Stimulated activated CD4-positive, alpha-beta T cell treated with anti-CD3 and anti-CD28 coated beads, Interleukin-1b, Interleukin-23, amount 100 ng/mL, for 48 hours (primary cell): ENCODE measurements at places on chromosomes 4 and X.
A peak's percentile ranks its signal among the peaks of the same experiment; 100 is the strongest.

DNA sequence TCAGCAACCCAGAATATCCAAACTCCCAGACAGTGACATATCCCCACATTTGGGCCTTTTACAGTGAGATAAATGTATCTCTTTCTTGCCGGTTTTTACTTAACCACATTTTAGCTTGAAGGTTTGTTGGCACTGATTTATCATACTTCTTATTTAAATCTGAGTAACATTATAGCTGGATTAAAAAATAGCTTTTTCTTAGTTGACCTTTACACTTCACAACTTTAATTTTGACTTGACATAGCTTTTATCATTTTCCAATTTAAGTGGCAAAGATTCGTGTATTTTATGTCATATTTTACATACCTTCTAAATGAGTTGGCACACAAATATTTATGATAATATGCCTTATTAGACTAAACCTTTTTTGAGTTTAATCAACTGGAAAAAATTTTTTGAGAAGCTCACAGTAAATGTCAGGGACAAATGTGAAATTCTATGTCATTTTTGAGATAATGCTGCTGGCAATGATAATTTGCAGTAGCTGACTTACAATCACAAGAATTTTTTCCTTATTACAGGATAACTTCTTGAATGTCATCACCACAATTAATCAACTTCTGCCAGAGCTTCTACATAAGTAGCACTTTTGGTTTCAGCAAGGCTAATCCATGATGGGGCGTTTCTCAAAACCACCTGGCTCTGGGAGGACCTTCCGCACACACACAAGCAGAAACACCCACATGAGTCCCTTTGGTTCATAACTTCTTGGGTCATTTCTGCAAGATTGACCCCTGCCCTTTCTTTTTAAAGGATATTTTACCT lies 80.3 kb downstream of the SYTL5 start:
- no peak for DNase-seq

GRCh38 chr4:123444290-123444731 lies 47.7 kb downstream of the SPRY1 start:
- peak; percentile 18 for DNase-seq

GRCh38 chr4:176443646-176444409 lies 124.1 kb downstream of the SPCS3 start:
- no peak for DNase-seq

DNA sequence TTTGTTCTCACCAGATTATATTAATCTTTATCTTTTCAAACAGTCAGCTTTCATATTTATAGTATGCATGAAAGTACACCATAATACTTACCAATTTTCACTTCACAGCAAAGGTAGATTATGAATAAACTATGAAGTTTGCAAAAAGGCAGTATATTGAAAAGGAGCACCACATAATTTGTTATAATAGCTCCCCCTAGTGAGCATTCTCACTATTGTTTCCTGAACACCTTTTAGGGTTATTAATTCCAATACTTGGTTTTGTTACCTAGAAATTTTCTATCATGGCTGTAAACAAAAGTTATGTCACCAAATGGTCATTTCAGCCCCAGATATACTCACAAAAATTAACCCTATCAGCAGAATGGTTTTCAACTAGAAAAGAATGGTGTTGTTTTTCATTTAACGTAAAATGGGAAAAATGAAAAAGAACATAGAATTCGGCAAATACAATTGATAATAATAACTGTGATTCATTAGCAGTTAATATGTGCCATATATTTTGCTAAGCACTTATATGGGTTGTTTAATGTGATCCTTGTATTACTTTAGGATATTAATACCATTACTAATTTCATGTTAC lies 30.2 kb upstream of the NKX6-1 start:
- no peak for DNase-seq

GRCh38 chr4:154927126-154927680 lies 146.1 kb downstream of the RBM46 start:
- DNase-seq = no peak

GRCh38 chrX:123648028-123648810 lies 84.6 kb downstream of the THOC2 start:
- DNase-seq = peak; percentile 1

- DNase-seq = no peak
These were observed 21.1 kb downstream of the CASP3 start for GRCh38 chr4:184628103-184628502.

- DNase-seq = no peak
These were observed 89.7 kb downstream of the SHOX start for GRCh38 chrX:720250-720649.

GRCh38 chrX:33188881-33189280 lies 22.5 kb downstream of the DMD start:
- DNase-seq = no peak

GRCh38 chr4:159012381-159012780 lies 90.5 kb upstream of the RAPGEF2 start:
- DNase-seq = no peak

GRCh38 chrX:74431797-74432196 lies 10.5 kb downstream of the SLC16A2 start:
- no peak for DNase-seq

DNA sequence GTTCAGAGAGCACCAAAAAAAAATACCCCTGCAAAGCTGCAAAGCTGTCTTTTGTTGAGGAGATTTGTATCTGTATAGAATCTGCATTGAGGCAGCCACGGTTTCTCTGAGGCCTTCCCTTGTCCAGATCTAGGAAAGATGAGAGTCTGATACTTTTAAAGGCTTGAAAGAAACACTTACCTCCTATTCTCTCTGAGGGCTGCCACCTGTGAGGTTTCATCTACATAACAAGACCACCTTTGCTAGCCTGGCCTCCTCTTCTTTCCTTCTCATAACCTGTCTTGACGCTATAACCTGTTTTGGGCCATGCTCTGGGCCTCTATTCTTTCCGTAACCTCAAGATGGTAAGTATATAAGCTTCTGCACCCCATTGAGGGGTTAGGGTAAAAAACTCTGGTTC lies 779.6 kb upstream of the HTR2C start:
- no peak for DNase-seq

GRCh38 chrX:132165651-132166050 lies 37.8 kb upstream of the FRMD7 start:
- DNase-seq = no peak

- no peak for DNase-seq
These were observed 25.9 kb downstream of the PKD2 start for GRCh38 chr4:88033309-88033708.

DNA sequence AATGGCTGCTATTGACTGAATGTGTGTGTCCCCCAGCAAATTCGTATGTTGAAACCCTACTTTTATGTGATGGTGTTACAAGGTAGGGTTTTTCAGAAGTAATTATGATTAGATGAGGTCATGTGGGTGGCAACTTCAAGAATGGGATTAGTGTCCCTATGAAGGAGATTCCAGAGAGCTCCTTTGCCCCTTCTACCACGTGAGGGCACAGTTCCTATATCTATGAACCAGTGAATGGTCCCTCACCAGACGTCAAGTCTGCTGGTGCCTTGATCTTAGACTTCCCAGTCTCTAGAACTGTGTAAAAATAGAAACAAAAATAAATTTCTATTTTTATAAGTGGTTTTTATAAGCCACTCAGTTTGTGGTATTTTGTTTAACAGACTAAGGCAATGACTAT lies 1137.6 kb upstream of the IGFBP7 start:
- DNase-seq = no peak

GRCh38 chr4:170202721-170203120 lies 113.0 kb upstream of the AADAT start:
- no peak for DNase-seq

DNA sequence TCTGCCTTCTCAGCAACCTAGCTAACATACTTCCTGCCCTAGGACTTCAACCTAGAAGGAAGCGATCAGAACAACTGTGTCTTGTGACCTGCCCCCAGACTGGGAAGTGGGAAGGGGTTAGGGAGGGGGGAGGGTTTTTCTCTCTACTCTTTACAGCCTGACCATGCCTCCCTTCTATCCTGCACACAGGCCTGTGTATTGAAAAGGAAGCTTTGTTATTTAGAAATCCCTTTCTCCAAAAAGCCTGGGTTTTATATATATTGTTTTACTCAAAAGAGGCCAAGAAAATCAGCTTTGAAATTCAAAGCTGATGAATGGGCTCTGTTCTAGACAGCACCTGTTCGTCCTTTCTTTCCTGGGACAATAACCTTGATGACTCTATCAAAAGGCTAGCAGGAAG lies 35.2 kb upstream of the SMS start:
- DNase-seq = no peak

- no peak for DNase-seq
These were observed 38.7 kb downstream of the ADD1 start for GRCh38 chr4:2882341-2882740.

GRCh38 chr4:12359420-12359819 lies 930.7 kb upstream of the HS3ST1 start:
- no peak for DNase-seq

- DNase-seq = no peak
These were observed 3.5 kb downstream of the BCOR start for GRCh38 chrX:40094041-40094899.

GRCh38 chrX:78514852-78515251 lies 144.3 kb downstream of the RTL3 start:
- no peak for DNase-seq

GRCh38 chrX:9609499-9609898 lies 144.6 kb downstream of the TBL1X start:
- DNase-seq = no peak

GRCh38 chrX:63934791-63935190 lies 149.8 kb upstream of the ARHGEF9 start:
- no peak for DNase-seq

- peak; percentile 94 for DNase-seq
These were observed 5.3 kb downstream of the ZFYVE28 start for GRCh38 chr4:2412885-2413716.

- no peak for DNase-seq
These were observed 227.4 kb upstream of the ANKRD50 start for GRCh38 chr4:124939908-124940307.
